ENCODE measurements at places on chromosomes 1 and 21. TPM values are rescaled to one million over a fixed set of nuclear protein-coding genes. Genes with fewer than 3 reads are reported as not detected.
A peak's percentile ranks its signal among the peaks of the same experiment; 100 is the strongest.

- no peak for DNase-seq
These were observed 786 bp downstream of the RPL5 start for GRCh38 chr1:92832537-92833114.

- no peak for DNase-seq
These were observed 13.7 kb downstream of the GGPS1 start for GRCh38 chr1:235342039-235342438.

SHISAL2A gene
- total RNA-seq = not detected

AMY1A gene
- total RNA-seq = not detected

DNA sequence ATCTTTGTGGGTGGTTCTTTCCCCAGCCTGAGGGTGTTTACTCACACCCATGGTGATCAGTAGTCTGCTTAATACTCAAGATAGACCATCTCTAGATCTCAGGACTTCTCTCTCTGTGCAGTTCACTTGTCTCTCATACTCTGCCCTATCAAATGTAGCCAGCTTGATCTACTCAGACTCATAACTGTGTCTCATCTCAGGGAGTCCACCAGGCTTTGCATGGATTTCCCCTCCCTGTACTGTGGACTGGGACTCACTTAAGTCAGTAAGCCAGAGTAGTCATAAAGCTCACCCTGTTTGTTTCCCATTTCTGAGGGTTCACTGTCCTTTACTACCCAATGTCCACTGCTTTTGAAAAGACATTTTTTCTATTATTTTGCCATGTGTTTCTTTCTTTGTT is 41.8 kb downstream of the LYPLAL1 start:
- no peak for DNase-seq

GRCh38 chr1:199453723-199454122 is 573.8 kb upstream of the NR5A2 start:
- no peak for DNase-seq

DNA sequence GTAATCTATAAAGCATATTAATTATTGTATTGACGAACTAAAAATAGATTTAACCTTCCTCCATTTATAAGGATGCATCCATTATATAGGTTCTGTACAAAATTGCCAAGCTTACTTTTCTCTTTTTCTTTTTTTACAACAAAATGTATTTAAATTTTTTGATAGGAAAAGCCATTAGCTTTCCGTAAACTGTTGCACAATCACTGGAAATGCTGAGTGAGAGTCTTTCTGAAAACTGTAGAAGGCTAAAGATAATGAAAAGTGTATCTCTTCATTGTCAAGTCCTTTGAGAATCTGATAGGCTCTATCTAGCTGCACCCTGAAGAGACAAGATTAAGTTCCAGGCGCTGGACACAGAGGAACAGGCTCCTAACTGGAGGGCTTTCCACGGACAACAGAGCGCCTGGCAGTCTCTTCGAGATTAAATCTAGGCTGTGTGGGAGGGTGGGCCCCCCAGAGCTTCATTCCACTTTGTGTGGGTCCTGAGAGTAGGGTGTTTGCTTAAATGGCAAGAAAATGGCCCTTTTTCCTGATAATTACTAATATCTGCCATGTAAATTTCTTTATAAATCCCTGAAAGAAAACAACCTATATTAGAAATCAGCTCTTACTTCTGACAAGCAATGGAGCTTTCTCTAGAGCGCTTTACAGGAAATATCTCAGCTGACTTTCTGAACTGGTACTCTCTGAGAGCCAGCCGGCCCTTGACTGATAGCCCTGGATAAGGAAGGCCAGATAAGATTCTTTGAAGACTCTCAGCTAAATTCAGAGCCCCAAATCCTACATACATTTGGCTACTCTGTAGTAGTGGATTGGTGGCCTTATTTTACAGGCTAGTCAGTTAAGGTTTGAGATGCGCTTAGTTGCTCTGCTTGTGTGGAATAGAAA is 108.3 kb downstream of the FMN2 start:
- DNase-seq = no peak

DDR2 gene
- total RNA-seq = 82.1 TPM

SELE gene
- 3.2 TPM for total RNA-seq

CD2 gene
- 2.6 TPM for total RNA-seq

HCRTR1 gene
- total RNA-seq = 0.37 TPM

OR2L2 gene
- total RNA-seq = not detected

GRCh38 chr1:94707321-94708298 is 112.5 kb upstream of the SLC44A3 start:
- DNase-seq = peak; percentile 90

DNA sequence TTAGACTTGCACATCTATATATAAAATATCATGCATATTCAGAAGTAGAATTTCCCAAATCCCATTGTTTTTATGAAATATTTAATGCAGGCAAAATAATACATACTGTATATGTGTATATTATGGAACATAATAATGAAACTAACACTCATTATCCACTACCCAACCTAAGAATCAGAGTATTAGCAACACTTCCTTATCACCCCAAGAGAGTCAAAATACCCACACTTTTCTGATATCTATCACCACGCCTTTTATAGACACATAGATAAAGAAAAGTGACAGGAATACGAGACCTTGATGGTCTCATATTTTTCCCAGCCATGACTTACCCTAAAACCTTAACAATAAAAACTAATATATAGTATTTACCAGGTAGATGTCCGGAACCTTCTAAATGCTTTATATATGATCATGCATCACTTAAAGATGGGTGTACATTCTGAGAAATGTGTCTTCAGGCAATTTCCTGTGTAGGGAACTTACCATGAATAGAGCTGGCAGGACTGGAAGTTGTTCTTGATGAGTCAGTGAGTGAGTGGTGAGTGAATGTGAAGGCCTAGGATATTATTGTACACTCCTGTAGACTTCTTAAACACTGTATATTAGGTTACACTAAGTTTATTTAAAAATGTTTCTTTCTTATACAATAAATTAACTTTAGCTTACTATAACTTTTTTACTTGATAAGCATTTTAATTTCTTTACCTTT is 45.5 kb downstream of the TNFSF4 start:
- DNase-seq = no peak

- DNase-seq = no peak
These were observed 35.1 kb downstream of the ATP1A1 start for GRCh38 chr1:116408193-116408592.

DNA sequence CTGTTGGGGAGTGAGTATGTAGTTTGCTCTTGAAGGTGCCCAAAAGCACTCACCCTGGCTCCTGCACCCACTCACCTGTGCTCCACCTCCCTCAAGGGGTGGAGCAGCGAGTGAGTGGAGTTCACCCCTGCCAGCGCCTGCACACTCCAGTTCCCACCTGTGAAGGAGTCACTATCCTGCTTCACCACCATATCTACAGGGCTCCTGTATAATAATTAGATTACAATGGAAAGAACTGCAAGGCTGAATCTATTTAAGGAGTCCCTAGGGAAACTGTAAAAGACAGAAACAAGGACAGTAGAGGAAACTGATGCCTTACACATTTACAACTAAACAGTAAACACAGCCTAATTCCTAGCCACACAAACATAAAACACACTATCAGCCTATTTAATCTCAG is 4.1 kb downstream of the DNAI4 start:
- no peak for DNase-seq

GRCh38 chr1:113233441-113233840 is 156.9 kb upstream of the MAGI3 start:
- DNase-seq = no peak

DNA sequence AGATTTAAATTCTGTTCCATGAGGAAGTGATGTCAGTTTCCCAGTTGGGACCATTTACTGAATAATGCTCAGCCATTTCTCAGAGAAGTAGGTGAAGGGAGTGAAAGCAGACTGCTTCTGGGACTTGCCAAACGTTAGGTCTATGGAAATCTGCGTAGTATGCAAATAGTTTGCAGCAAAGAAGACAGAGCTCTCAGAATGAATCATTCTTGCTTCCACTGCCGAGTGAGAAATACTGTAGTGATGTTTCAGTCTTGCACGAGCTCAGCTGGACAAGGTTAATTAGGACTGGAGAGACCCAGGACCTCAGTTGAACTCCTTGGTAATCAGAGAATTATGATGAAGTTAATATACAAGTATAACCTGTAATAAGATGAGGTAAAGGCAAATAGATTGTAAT is 317.7 kb upstream of the DAB1 start:
- no peak for DNase-seq

DNA sequence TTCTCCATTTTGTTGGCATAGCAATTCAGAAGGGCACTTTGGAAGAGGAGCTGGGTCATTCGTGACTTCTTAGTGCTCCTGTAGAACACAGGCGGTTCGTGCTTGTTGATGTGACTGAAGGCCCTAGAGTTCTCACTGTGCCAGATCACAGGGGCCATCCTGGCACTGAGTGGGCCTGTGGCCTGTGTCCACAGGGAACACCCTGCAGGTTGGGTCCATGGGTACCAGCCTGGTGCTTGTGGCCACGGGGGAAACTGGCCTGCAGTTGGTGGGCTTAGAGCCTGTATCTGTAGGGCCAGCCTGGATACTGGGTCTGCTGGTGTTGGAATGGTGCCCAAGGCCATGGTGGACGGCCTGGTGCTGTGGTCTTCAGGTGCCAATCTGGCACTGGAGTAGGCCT is 9.2 kb downstream of the OR2G3 start:
- no peak for DNase-seq

- no peak for DNase-seq
These were observed 22.7 kb upstream of the SH3BGRL3 start for GRCh38 chr1:26257222-26257621.

CDK18 gene
- 141 TPM for total RNA-seq

HRNR gene
- total RNA-seq = not detected

GRCh38 chr1:48205522-48205921 is 17.0 kb upstream of the SLC5A9 start:
- no peak for DNase-seq

MCOLN3 gene
- total RNA-seq = 13.7 TPM

DNA sequence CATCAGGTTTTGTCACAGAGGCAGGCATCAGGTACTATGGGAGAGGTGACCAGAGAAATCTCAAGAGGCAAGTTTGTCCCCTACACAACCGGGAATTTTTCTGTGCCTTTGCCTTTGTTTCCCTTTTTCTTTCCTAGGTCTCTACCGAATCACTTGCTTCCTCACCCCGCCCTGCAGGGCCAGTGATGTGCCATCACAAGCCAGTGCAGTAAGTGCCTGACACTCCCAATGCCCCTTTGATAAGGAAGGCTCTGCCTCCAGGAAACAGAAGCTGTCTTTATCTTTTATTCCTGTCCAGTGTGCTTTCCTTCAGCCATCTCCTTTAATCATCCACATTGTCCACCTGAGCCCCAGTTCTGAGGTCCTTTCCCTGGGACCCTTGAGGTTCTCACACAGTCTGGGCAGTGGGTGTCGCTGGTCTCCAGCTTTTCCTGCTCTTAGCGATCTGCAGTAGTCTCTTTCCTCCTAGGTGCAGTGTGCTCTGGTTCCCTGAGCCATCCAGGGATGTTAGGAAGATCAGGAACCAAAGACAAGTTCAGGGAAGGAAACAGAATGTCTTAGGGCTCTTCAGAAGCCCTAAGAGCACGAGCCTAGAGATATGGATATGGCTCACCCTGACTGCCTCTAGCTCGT is 36.6 kb downstream of the GJA5 start:
- DNase-seq = peak; percentile 72

GRCh38 chr1:5950994-5951785 is 41.0 kb downstream of the NPHP4 start:
- no peak for DNase-seq

RIMS3 gene
- total RNA-seq = 4.3 TPM

GRCh38 chr21:38179511-38179910 is 77.3 kb upstream of the KCNJ15 start:
- no peak for DNase-seq

DNA sequence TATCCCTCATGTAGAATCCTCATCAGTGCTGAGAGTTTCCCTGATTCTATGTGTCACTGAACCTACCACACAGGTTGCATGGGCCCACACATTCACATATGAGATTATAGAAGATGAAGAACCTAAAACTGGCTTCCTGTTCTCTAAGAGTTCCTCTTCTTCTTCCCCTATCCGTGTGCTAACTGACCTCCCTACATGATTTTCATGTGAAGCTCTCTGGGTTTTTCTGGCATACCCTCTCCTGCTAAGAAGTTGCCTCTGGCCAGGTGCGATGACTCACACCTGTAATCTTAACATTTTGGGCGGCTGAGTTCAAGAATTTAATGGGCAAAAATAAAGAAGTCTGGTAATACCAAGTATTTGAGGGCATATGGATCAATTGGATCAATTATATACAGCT is 5.5 kb upstream of the CD244 start:
- DNase-seq = no peak

- no peak for DNase-seq
These were observed 273.1 kb downstream of the MATN1 start for GRCh38 chr1:30450148-30450817.

- no peak for DNase-seq
These were observed 107.7 kb upstream of the SLC5A9 start for GRCh38 chr1:48114596-48115382.

- DNase-seq = peak; percentile 45
These were observed 72.5 kb downstream of the NTMT2 start for GRCh38 chr1:170218257-170218650.

DNA sequence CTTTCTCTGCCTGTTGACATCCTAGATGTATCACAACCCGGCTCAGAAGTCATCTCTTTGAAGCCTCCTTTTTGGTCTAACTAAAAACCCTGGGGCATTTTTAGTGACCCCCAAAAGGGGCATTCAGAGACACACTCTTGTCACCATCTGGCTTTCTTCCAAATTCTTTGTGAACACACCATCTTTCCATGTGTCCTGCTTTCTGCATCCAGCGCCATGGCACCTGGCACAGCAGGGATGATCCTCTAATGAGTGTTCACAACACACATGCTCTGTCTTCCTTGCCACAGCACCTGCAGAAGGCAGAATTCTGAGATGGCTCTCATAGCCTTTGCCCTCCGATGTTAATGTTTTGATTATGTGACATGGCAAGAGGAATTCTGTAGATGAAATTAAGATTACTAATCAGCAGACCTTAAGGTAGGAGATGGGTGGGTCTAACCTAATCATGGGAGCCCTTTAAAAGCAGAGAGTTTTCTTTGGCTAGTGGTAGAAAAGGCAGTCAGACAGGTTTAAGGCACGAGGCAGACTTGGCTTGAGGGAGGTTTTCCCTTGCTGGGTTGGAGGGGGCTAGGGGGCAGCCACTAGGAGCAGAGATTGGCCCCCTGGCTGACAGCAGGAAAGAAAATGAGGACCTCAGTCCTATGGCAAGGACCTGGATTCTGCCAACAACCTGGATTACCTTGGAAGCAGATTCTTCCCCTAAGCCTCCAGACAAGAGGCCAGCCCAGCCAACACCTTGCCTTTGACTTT is 4.9 kb upstream of the TMEM61 start:
- no peak for DNase-seq

- no peak for DNase-seq
These were observed 4.4 kb upstream of the CAPN2 start for GRCh38 chr1:223708001-223708359.

BTG2 gene
- 361 TPM for total RNA-seq

C1orf53 gene
- 5.6 TPM for total RNA-seq

DNA sequence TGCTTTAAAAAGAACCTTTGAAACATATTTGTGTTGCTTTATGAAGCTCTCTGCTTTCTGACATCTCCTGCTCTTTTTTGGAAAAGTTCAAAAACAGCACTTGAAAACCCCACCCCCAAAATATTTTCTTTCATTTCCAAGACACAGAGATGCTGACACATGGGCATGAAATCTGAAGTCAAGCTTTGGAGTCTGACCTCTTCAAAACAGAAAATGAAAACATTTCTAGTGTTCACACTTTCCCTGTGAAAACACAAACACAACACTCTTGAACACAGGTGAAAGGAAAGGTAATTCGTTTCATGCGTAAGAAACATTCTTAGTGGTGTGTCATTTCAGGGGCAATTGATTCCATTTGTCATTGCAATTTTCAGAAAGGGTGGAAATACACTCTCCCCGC is 10.8 kb downstream of the NGF start:
- DNase-seq = no peak
